Neural progenitor cell (in vitro differentiated cells): ENCODE measurements at places on chromosomes 13 and 19.
A peak's percentile ranks its signal among the peaks of the same experiment; 100 is the strongest.

DNA sequence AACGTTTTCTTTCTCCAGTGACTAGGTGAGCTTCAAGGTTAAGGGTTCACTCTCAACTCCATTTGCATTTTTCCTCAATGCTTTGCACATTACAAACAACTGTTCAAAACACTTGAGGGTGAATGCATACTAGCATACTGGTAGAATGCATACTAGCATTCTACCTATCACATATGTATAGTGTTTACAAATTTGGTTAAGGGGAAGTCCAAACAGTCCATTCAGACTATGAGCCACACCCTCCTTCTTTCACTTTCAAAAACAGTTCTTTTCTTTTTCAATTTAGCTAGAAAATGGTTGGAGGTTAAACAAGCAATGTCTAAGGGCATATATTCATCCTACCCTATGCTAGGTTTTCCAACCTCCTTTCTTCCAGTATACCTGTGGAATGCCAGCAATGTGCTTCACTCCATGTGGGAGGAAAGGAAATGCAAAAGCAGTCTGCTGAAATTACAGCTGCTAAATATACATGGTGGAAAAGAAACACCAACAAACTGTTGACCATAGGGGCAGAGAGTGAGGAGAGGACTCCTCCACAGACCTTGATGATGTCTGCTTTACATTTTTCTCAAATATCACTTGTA is 102.6 kb downstream of the DOCK9 start:
- no peak for DNase-seq

- DNase-seq, result no peak
Observed at GRCh38 chr19:15615526-15615925, 508 bp downstream of the CYP4F8 start.

GRCh38 chr13:112596235-112596634 is 8.3 kb upstream of the TUBGCP3 start:
- no peak for DNase-seq

- DNase-seq, result peak; percentile 97
Observed at GRCh38 chr19:55165952-55166529, 372 bp downstream of the DNAAF3 start.

DNA sequence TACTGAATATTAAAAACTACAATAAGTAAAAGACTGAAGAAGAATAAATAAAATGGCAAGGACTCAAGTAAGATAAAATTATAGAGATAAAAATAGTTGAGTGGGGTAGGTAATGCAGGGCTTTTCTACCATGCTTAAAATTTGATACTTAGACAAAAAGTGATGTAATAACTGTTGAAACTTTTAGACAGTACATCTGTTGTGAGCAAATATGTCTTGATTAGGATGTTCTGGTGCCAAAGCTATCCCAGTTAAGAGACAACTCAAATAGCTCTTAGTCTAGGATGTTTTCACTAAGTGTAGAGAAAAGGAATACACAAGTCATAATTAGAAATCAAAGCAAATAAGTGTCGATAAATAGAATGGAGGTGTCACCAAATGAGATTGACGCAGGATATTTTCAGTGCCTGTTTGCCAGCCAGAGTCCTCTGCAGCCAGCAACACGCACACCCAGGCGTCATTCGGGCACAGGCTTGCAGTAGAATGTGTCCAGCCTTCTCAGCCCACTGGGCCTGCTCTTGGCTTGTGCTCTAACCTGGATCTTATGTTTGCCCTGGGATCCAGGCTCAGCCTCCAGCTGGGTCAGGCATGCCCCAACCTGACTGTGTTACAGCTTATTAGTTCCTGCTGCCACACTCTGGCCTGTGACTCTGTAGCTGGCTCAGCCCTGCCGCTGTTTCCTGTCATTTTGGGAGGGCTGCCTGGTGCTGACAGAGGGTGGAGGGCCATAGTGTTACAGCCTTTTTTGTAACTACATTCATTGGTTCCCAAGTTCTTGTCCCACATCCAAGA is 766.2 kb downstream of the PCDH17 start:
- DNase-seq, result peak; percentile 18

GRCh38 chr13:41502673-41503072 is 45.3 kb downstream of the RGCC start:
- DNase-seq, result no peak

GRCh38 chr13:46559272-46559805 is 6.4 kb downstream of the LRCH1 start:
- no peak for DNase-seq

- DNase-seq, result no peak
Observed at GRCh38 chr13:75149776-75150175, 332.2 kb downstream of the TBC1D4 start.

DNA sequence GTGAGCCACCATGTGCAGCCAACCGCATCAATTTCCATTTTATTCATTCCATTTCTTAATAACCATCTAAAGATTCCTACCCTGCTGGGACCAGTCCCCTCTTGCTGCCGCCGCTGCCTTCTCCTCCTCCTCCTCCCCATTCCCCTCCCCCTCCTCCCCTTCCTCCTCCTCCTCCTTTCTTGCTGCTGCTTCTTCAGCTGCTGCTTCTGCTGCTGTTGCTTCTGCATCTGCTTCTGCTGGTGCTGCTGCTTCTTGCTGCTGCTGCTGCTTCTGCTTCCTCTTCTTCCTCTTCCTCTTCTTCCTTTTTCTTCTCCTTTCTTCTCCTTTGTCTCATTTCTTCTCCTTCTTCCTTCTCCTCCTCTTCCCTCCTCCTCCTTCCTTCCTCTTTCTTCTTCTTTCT is 20.0 kb upstream of the SPRYD7 start:
- no peak for DNase-seq

DNA sequence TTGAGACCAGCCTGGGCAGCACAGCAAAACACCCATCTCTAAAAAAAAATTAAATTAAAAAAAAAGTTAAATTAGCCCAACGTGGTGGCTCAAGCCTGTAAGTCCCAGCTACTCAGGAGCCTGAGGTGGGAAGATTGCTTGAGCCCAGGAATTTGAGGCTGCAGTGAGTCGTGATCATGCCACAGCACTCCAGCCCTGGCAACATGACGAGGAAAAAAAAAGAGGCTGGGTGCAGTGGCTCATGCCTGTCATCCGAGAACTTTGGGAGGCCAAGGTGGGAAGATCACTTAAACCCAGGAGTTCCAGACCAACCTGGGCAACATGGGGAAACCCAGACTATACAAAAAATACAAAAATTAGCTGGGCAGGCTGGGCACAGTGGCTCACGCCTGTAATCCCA is 2.2 kb upstream of the TMEM161A start:
- DNase-seq, result no peak

GRCh38 chr13:49216334-49216733 is 3.8 kb upstream of the MLNR start:
- no peak for DNase-seq

DNA sequence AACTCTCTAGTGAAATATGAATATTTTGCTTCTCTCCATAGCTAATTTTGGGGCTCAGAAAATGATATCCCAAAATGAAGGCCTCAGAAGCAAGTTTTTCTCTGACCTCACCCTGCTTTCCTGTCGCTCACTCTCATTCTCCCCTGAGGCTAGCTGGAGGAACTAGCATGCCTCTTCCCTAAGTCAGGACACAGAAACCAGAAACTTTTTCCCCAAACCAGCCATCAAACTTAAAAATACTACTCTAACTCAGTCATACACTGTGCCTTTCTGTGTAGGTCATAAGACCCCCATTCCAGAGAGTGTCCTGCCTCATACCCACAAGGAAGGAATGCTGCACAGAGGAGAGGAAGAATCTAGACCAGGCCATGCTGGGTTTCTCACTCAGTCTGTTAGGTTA is 329.6 kb downstream of the PCDH20 start:
- no peak for DNase-seq

DNA sequence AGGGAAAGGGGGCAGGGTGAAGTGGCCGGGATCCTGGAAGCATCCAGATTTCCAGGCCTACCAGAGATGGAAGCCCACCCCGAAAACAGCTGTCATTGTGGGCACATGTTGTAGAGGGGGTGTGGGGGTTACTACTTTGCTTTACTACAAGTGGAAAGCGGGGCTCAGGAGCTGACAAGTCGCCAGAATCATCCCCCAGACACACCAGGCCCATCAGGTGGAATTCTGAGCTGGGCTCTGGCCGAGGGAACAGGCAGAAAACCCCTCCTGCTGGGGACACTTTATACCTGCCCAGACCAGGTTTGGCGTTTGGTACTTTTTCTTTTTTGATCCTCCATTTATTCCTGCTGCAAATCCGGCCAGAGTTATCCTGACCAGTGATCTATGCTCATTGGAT is 3.8 kb downstream of the CDX2 start:
- no peak for DNase-seq

GRCh38 chr13:90403330-90404082 is 944.0 kb upstream of the MIR17HG start:
- DNase-seq, result no peak

DNA sequence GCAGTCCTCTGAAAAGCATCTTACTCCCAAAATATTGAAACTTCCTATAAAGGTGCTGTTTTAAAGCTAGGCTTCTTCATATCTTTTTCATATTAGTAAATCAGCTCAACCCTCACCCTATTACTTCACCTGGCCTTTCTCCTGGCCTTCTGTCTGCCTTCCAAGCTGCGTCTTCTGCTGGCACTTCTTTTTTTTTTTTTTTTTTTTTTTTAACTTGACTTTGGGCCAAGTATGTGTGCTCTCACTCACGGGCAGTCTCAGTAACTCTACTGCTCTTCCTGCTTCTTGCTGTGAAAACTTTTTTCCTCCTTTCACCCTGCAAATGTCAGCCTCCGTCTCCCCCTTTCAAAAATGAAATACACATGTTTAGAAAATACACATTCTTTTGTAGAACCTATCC is 41.2 kb upstream of the KCTD4 start:
- DNase-seq, result no peak

- peak; percentile 39 for DNase-seq
Observed at GRCh38 chr13:59447846-59448620, 715.7 kb downstream of the DIAPH3 start.

DNA sequence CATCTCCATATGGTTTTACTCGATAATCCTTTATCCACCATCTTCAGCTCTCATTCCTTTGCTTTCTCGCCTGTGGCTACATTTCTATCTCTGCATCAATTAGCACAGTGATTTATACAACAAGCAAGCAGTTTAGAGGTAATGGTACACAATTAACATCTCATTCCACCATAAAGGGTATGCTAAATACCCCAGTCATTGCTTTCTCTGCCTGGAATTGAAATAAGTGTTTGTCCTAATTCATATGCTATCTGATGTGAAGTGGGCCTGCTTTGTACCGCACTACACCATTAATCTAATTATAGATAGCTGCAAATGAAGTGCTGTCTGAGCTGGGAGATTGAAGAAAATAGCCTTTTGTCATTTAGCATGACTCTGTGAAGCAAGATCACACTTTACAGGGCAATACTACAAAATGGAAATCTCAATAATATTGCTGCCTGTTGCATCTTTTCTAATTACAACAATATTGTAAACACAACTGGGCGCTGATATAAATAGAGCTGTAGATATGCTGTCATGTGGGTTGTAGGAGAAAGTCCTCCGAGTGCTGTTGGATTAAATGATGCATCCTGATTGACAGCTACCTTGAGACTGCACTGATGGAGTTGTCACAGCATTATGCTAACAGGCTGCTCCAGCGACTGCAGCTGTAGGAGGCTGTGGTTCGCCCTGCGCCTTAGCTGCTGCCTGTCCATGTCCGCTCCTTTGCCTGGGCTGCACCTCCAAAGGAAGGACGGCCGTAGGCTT is 78.2 kb downstream of the GGACT start:
- DNase-seq, result peak; percentile 50

DNA sequence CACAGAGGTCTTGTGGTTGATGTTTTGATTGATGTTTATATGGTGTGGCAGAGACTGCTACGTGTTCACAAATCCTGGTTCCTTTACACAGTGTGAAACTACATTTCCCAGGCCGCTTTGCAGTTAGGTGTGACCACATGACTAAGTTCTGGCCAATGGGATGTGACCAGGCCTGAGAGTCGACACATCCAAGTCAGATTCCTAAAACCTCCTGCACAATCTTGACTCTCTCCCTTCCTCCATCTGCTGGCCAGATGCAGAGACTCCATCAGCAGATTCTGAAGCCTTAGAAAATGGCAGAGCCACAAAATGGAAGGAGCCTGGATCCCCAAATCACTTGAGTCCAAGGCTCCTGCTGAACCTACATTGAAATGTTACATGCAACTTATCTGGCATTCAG is 12.6 kb downstream of the CD37 start:
- peak; percentile 72 for DNase-seq

DNA sequence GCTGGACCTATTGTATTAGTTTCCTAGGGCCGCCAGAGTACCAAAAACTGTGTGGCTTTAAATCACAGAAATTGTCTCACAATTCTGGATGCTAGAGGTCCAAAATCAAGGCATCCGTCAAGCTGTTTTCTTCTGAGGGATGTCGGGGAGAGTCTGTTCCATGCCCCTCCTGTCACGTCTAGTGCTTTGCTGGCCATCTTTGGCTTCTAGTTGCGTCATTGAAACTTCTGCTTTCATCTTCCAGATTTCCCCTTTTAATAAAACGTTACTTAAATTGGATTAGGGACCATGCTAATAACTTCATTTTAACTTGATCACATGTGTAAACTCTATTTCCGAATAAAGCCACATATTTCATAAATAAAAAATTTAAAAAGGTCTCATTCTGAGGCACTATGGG is 47.5 kb downstream of the TRPM4 start:
- no peak for DNase-seq

DNA sequence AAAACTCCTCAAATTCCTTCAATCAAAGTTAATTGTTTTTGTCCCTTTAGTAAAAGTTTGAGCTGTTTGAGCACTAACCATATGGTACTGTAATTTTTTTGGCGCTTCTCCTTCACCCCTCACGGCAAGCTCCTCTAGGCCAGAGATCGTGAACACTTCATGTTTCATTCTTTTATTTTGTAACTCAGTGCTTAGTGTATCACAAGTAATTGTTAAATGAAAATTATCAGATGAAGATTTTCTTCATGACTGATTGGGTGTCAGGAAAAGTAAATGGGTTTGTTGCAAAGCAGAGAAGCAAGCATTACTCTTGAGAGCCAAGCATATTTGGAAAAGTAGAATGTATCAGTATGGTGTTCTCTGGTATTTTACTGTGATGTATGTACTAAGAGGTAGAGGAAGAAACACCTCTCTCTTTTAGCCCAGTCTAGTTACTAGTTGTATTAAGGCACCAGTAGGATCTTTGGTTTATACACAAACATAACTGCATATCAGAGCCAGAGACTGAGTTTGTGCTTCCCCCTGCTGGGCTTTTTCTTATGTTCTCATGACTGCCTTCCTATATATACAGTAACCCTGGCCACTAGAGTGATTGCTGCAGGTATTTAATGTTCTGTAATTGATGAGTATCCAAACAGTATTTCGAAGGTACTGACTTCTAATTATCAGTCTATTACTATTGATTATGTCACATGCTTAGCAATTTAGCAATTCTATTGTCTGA is 202.3 kb upstream of the KLHL1 start:
- peak; percentile 46 for DNase-seq

GRCh38 chr19:44776402-44777096 is 1.1 kb upstream of the CBLC start:
- no peak for DNase-seq
